AG10803 (cell line): ENCODE measurements at places on chromosomes 5 and 9.
A peak's percentile ranks its signal among the peaks of the same experiment; 100 is the strongest.

- peak; percentile 69 for DNase-seq
Observed at GRCh38 chr5:167710444-167711073, 580.9 kb upstream of the WWC1 start.

DNA sequence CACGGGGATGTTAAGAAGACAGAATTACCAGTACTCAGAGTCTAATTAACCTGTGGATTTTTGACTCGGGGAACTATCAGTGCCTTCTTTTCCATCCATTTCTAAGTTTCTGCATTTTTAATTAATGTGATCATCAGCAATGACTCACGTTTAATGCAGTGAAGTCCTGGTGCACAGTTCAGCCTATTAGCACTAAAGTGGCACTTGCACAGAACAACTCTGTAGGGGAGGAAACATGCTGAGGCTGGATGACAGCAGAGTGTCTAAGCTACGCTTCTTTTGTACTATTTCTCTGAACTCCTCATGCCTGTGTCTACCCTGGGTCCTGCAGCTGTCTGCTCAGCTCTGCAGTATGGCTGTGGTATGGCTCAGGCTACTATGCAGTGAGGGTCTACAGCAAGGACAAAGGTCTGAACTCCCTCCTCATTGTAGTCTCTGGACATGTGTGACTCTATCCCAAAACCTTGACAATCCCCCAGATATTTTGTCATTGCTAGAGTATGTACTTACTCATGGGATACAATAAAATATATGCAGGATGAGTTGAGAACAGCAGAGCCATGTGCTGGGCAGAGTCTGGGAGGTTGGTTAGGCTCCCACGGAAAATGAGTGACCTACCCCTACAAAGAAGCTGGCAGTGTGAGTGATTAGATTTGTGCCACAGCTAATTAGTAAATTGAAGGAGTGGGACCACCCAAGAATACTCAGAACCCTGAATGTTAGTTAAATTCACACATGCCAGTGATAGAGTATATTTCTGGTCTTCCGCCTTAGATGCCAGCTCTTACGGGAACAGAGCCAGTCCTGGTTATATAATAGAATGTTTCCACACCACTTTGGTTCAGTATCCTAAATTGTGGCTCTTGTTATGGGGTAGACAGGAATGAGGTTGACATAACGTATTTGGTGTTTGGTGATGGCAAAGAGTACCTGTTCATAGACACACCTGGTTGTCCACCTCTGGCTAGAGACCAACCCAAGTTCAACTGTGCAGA lies 148.0 kb downstream of the GHR start:
- peak; percentile 6 for DNase-seq

DNA sequence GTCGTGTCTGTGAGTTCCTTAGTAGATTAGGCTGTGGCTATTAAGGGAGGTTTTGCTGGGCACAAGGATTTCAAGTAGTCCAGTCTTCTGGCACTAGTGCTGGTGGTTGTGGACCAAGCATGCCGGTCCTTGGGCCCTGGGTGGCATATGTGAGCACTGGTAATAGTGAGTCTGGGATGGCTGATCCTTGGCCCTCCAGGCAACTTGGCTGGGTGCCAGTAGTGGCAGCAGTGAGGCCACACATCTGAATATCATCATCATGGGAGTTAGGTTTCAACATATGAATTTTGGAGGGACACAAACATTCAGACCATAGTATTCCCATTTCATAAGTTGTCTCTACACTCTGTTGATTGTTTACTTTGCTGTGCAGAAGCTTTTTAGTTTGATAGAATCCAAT lies 25.3 kb upstream of the APBA1 start:
- no peak for DNase-seq

DNA sequence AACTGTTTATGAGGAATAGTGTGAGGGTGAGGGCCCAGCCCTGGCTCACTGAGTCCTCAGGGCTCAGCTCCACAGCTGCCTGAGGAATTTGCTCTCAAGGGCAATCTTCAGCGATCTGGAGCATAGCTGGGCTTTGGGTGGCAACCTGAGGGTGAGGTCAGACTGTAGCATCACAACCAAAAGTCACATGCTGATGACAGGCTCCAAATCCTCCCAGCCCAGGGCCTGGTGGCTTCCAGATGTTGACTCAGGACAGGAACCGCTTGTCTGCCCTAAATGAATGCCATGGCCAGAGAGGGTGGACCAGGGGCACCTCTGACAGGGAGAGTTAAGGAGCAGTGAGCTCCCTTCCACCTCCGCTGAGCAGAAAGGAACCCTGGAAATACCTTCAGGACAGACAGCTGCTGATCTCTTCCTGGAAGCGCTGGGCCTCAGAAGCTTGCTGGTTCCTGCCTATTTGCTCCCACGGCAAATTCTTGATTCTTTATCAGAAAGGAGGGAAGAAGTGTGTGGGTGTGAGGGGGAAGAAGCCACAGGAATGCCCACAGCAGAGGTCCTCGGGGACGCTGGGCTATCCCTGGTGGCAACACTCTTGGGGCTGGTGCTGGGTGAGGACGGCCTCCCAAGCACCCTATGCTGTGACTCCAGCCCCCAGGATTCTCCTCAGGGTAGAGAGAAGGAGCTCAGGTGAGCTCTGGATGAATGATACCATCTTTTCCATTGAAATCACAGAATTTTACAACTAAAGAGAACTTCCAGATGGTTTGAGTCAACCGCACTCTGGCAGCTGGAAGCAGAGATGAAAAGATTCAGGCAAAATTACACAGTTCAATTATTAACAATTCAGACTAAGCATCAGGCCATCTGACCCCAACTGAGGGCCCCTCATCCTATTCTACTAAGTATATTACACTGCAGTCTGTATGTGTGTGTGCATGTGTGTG lies 13.8 kb upstream of the CTSL start:
- peak; percentile 96 for DNase-seq

GRCh38 chr9:79390077-79390698 lies 181.6 kb upstream of the TLE4 start:
- peak; percentile 78 for DNase-seq

DNA sequence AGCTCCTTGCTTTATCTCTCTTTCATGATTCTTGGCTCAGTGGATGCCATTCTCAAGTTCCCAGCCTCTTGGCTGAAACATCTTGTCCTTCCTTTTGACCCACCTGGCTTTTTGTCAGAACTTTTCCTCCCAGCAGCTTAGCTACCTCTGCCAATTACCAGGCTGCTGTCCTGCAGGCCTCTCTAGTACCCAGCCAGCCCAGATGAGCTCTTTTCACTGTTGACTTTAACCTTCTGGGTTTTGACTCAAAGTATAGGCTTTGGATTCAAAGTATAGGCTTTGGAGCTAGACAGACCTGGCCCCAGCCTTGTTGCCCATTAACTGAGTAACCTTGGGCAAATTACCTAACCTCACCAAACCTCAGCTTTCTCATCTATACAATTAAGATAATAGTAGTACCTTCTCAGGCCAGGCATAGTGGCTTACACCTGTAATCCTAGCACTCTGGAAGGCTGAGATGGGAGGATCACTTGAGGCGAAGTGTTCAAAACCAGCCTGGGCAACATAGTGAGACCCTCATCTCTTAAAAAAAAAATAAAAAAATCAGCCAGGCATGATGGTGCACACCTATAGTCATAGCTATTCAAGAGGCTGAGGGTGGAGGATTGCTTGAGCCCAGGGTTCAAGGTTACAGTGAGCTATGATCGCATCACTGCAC lies 6.6 kb upstream of the TMEFF1 start:
- DNase-seq = no peak

DNA sequence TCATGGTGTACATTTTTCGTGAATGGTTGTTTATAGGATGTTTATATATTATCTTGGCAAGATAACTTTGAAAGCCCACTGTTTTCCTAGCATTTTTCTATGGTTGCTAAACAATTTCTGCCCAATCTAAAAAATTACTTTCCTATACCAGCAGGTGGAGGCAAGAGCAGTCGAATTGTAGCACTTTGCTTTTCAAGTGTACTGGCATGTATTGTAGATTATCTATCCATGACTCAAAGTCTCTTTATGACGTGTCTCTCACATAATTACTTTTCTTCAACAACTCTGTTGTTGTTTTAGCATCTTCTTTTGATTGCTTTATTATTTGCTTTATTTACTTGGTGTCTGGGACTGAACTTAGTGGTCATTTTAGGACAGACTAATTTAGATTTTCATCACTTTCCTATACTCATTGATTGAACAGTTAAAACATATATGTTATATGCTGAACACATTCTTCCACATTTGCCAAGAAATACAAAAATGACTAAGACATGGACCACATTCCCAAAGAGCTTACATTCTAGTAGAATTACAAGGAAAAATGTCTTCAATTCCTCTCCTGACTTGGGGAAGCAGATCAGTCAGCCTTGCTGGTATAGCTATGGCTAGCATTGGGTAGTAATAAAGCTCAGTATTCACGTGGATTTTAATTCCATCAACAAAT lies 20.7 kb downstream of the NLN start:
- DNase-seq = peak; percentile 83

GRCh38 chr5:15702102-15702501 lies 202.1 kb downstream of the FBXL7 start:
- DNase-seq = peak; percentile 65

- DNase-seq = no peak
Observed at GRCh38 chr5:138515556-138516245, 27.3 kb downstream of the ETF1 start.

DNA sequence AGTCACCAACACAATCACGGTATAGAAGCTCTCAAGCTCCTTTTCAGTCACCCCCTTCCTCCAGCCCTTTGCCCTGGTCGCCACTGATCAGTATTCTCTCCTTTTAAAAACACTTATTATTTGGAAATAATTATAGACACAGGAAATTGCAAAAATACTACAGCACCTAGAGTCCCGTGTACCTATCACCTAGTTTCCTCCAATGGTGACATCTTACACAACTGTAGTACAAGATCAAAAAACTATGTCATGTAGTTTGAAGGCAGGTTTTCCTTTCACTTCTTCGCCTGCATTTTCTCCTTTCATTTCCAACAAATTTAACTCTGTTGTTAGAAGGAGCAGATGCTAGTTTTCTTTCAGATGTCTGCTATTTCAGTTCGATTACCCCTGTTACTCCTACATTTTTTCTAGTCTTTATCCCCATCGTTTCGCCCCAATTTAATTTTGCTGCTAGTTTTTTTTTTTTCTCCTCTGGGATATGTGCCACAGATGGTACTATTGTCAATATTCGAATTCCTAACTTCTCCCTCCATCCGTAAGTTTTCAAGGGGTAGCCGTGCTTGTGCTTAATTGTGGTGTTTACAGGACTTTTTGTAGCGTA lies 612 bp upstream of the ATG10 start:
- DNase-seq = no peak

DNA sequence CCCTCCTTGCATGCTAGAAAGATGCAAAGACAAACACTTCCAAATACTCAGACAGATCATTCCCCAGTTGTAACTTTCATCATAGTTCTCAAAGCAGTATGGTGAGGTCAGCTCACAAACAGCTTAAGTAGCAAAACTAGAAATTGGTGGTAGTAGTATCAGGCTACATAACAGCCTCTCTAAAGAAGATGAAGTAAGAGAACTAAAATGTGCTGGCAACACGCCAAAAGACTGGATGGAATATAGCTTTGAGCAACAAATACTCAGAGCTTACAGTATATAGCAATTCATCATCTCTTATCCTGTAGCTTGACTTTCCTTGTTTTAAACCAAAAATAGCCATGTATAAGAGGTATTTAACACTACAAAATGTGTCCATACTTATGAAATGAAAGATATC lies 7.5 kb downstream of the PFDN1 start:
- DNase-seq = peak; percentile 87

DNA sequence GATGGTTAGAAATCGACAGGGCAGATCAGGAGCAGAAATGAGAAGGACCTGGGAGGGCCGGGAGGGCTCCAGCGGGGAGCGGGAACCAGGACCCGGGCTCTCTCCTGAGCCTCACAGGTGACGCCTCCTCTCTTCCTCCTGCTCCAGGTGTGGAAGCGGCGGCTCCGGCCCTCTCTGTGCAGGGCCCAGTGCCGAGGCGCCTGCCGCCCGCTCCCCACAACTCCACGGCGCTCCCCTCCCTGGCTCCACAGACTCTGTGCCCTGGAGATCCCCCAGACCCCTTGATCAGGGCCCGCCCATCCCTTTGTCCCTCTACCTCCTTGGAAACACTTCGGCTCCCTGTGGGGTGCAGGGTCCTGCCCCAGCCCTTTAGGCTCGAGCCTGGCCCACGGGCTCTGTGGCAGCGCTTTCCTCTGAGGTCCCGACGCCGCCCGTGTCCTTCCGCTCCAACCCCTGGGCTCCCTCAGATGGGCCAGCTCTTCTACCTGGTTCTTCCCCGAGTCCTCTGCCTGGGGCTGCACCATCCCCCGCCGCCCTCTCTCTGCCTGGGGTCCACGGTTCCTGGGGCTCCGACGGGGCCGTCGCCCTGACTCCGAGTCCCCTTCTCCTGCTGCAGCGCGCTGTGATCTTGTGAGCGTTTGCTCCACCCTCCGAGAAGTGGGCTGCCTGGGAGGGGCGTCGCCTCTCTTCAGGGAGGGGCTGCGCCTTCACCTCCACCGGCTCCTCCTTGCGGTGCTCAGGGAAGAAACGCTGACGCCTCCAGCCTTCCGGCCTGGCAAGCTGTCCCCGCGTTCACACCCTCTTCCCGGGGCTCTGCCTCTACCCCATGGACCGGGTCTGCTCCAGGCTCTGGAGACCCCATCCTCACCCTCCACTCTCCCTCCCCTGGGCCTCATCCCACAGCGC lies 22.4 kb upstream of the SLC6A3 start:
- no peak for DNase-seq

- no peak for DNase-seq
Observed at GRCh38 chr9:219670-220365, 5.2 kb downstream of the DOCK8 start.

DNA sequence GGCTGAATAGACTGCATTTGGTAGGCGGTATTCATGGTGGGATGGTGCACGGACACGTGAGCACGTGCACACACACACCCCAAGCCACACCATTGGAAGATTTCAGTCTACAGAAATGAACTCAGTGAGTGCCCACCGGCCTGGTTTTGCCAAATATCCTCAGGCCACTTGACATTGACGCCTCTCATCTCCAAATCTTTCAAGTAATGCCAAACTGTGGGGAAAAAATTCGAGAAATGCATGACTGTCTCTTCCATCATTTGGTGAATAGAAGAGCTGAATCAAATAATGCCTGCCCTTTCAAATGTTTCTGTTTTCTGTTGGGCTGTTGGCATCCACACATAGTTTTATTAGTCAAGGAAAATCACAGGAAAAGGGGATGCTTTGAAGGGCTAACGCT lies 182.3 kb upstream of the EFNA5 start:
- DNase-seq = no peak

DNA sequence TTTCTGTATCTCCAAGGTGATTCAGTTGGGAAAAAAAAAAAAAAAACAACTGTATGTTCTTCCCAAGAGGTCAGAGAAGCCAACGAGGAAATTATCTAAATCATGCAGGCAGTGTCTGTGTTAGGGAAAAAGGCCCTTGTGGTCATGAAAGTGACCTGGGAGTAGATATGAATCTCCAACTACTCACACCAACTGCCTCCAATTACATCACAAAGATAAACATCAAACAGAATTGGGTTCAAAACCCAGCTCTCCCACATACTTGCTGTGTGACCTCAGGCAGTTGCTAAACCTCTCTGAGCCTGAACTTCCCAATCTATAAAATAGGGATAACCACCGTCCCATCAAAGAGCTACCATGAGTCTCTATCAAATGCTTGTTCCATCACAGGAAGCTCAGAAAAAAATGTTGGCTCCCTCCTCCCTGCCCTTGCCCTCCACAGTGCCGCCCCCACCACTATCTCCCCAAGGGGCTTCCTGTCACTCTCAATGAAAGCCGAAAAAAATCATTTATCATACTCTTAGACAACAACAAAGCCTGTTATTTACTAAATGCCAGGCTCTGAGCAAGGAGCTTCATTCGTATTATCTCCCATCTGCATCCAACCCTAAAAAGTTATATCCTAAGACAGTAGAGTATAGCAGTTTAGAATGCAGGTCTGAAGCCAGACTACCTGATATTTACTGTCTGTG lies 42.9 kb downstream of the CDK5RAP2 start:
- no peak for DNase-seq
